NCI-H1105 (cell line): ENCODE measurements at places on chromosomes 1 and 21.
A peak's percentile ranks its signal among the peaks of the same experiment; 100 is the strongest.

DNA sequence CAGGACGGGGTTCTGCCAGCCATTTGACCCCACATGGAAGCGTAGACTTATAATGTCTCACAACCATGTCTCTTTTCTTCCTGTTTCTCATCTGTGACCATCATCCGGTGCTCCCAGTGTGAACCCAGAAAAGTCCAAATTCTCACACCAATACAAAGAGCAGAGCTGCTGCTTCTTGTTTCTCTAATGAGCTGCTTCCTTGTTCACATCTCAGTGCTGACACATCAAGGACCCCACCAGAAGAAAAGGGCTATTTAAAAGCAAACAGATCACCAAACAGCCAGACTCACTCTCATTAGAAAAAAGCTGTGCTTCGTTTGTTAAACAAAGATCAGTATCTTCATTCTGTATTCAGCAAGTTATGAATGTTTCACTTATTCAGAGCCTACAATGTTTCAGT is 835 bp upstream of the LCE1D start:
- DNase-seq: no peak

- no peak for DNase-seq
These were observed 118.2 kb upstream of the HOOK1 start for GRCh38 chr1:59696421-59697115.

DNA sequence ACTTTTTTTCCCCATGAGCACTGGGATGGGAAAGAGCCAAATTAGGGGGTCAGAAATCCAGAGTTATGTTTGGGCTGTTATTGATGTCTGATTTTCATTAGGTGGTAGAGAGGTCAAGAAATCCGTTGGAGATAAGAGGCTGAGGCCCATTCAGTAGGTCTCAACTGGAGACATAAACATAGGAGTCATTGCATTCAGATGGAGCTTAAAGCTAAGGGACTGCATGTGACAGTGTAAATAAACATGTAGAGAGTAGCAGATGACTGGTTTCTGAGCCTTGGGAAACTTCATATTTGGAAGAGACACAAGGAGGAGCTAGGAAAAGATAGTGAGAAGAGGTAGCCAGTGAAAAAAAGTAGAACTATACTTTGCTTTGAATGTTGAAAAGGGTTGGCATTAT is 11.7 kb downstream of the PTPRC start:
- no peak for DNase-seq

DNA sequence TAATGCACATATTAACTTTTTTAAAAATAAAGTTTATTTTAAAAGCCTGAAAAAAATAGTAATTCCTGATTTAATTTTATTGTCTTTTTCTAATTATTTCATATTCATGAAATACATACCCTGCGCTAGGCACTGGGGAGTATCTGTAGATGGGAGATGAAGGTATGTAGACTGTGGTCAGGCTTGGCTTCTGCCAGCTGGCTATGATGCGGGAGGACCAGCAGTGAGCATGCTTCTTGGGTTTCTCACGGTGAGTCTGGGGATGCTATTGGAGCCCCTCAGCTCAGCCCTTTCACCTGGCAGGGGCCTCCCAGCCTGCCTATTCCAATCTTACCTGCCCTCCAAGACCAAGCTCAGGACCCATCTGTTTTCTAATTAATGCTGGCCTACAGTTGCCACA is 138.4 kb downstream of the NOS1AP start:
- no peak for DNase-seq

- DNase-seq: no peak
These were observed 14.8 kb upstream of the DDR2 start for GRCh38 chr1:162617513-162617912.

DNA sequence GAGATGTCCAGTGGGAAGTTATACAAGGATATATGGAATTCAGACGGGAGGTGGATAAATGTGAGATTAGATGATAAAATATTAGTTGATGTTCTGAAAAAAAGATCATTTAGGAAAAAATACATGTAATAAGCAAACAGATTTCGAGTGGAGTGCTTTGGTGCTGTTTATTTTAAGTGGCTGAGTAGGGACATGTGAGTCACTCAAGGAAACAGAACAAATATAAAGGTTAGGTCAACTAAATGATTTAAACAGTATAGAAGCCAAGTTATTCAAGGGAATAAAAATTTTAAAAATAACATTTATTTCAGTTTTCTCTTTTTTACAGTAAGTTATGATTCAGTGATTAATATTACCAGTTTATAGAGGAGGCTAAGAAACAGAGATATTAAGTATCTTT is 1046.7 kb upstream of the B3GALT2 start:
- no peak for DNase-seq

DNA sequence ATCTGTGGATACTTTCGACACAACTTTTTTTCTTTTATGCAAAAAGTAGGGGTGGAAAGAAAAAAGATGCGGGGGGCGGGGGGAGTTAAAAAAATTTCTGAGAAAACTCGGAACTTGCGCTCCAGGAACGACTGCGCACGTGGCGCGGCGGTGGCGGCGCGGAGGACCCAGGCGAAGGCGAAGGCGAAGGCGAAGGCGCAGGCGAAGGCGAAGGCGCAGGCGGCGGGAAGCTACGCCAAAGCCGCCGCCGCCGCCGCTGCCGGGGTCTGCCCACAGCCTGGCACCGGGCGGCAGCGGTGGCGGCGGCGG is 208 bp upstream of the BARHL2 start:
- DNase-seq: no peak

GRCh38 chr1:69777423-69777822 is 209.7 kb downstream of the LRRC7 start:
- DNase-seq: no peak

- no peak for DNase-seq
These were observed 824.9 kb downstream of the AMY1C start for GRCh38 chr1:104574620-104575019.

DNA sequence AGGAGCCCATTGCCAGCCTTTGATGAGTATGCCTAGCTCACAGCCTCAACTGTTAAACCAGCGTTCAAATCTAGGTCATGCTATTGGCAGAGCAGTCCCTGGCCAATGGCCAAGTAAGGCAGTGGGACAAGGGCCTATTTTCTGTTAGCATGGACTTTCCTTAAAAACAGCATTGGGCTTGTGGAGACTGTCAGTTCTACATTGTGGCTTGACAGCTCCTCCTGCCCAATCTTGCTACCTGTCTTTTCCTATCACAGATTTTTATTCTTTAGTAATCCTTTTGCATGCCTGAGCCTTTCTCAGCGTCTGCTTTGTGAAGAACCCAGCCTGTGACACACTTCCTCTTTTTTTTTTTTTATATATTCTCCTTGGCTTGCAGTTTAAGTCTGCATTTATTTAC is 56.4 kb downstream of the DIP2A start:
- no peak for DNase-seq

GRCh38 chr1:29945426-29945825 is 709.1 kb downstream of the PTPRU start:
- no peak for DNase-seq

- DNase-seq: no peak
These were observed 27.2 kb downstream of the NUAK2 start for GRCh38 chr1:205294175-205294917.

- no peak for DNase-seq
These were observed 588.3 kb downstream of the LMO4 start for GRCh38 chr1:87916965-87917364.

GRCh38 chr21:42513985-42514882 is 582 bp downstream of the SLC37A1 start:
- DNase-seq: peak; percentile 48

GRCh38 chr1:187883356-187883755 is 1054.6 kb downstream of the PLA2G4A start:
- DNase-seq: no peak

- DNase-seq: no peak
These were observed 177.7 kb downstream of the ADSS2 start for GRCh38 chr1:244273845-244274619.

DNA sequence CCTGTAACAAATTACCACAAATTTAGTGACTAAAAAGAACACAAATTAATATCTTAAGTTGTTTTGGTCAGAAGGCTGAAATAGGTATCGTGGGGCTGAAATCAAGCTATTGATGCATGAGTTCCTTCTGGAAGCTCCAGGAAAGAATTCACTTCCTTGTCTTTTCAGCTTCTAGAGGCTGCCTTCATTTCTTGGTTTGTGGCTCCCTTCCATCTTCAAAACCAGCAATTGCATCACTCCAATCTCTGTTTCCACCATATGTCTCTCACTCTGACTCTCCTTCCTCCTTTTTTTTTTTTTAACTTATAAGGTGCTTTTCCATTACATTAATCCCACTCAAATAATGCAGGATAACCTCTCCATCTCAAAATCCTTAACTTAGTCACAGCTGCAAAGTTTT is 78.4 kb downstream of the OLFM3 start:
- DNase-seq: no peak

DNA sequence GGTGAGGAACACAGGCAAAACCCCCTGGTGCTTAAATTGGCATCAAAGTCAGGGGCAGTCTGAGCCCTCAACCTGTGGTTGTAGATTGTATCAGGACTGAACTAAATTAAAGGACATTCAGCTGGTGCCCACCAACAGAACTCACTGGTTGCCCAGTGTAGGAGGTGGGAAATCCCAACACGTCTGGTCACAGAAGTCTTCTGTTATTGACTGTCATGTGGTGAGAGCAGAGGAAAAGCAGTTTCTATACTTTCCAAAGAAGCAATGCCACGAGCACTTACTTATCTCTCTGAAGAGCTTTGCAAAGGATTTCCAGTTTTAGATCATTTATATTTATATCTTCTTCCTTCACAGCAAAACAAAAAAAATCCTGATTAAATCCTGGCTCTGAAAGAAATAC is 15.0 kb upstream of the ACTA1 start:
- DNase-seq: no peak
